ENCODE measurements at places on chromosomes 11 and 22.

DNA sequence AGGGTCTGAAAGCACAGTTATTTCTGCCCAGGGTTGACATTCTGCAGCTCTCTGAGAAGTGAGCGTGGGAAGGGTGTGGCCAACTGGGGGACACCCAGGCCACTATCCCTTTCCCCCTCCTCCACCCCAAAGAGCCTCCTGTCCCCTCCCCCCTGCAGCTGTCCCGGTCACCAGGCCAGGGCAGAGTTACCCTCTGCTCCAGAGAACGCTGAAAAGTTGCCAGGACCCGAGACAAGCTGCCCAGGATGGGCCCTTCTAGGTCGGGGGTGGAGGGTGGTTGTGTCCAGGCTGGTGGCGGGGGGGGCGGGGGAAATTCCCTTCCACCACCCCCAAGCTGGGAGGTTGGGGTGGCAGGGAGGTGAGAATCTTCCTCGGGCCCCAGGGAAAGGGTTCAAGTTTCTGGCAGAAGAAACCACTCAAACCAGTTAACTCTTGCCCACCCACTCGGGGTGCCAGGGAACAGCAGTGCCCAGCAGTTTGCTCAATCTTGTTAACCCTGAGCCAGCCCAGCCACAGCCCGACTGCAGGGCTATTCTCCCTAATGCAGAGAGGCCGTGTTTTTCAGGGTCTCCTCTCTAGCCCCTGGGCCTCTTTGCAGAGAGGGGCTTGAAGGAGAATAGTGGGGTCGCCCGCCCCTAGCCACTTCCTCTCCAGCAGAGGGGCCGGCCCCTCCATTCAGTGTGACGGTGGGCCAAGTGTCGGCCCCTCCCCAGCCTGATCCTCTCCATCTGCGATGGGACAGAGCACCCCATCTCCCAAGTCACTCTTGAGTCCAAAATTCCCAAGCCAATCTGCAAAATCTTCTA is 697 bp downstream of the LGALS1 start:
- DNase-seq: peak; percentile 30

DNA sequence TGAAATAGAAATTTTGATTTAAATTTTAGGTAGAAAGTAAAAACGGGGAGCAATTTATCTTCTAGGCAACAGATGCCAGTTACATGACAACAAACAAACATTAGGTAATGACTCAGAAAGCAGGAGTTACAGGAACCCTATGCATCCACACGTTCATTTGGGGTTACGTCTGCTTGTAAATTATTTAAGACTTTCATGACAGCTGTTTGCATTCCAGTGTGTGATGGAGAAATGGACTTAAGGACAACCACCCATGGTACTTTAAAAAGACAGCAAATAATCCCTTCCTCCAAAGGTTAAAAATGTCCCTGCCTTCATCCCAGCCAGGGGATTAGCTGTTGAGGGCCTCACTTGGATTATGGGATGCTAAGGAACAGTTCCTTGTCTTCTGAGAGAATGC is 11.8 kb downstream of the E2F8 start:
- DNase-seq: no peak

GRCh38 chr11:48141475-48142122 is 75.0 kb upstream of the OR4B1 start:
- DNase-seq: no peak

DNA sequence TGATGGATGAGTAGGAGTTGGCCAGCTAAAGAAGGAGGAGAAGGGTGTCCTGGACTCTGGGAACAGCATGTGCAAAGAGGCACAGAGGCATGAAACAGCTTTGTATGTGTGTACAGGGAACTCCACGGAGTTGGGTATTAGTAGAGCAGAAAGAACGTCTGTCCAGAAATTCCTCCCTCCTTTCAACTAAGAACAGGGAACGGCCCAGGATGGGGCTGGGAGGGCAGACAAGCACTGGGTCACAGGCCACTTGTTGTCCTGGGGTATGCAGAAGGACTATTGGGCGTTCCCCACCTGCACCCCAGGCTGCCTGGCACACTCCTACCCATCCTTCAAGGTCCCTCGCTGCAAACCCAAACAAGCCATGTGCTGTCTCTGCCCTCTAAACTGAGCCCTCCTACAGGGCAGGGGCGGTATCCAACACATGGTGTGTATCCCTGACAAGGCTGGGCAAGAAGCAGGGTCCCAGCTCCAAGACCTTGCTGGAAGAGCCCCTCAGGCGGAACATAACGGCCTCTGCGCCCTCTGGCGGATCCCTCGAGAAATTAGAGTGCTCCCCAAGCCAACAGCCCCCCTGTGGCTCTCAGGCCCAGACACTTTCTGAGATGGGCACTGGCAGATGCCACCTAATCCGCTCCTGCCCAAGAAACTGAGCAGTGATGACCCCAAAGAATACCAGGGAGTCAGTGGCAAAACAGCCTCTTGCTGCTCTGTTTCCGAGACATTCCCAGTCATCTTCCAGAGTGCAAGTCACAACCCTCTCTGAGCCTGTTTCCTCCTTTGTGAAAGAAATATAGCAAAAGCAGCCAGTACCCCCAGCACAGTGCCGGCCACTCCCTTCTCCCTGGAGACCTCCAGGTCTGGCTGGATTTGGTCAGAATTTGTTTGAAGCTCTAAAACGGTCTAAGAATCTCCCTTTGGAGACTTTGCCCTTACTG is 1.6 kb upstream of the ELFN2 start:
- peak; percentile 59 for DNase-seq

GRCh38 chr11:26551186-26551801 is 20.8 kb downstream of the MUC15 start:
- DNase-seq: no peak

GRCh38 chr11:116169776-116170175 is 603.0 kb downstream of the BUD13 start:
- DNase-seq: no peak

DNA sequence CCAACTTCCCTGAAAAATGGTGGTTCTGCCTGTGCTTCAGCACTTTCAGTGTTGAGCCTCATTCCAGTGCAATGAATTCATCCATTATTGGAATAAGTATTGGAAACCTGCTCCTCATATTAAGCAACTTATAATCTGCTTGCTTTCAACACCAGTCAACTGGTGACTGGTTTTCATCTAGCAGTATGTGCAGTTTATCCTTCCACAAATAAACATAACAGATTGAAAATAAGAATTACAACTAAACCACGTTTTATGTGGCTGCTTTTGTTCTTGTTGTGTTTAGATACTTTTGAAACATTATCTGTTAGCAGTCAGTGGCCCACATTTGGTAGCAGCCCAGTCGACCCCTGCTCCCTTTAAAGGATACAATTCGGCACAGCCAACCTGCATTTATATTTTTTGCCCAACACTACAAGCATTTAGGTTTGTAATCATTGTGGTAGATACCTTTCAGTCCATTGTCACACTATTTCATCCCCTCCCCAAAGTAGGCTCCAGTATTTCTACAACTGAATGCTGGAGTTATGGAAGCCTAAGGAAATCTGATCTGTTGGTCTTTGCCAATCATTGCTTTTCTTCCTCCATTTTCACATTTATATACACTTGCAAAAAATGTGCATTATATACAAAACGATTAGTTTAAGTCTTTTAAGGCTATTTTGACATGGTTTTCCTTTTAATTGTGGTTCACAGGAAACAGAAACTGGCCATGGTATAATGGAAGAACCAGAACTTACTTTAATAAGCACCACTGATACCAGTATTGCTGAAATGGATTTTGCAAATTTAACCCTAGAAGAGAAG is 13.1 kb downstream of the TAF1D start:
- no peak for DNase-seq

GRCh38 chr11:38221295-38221694 is 1623.3 kb upstream of the RAG2 start:
- DNase-seq: no peak

DNA sequence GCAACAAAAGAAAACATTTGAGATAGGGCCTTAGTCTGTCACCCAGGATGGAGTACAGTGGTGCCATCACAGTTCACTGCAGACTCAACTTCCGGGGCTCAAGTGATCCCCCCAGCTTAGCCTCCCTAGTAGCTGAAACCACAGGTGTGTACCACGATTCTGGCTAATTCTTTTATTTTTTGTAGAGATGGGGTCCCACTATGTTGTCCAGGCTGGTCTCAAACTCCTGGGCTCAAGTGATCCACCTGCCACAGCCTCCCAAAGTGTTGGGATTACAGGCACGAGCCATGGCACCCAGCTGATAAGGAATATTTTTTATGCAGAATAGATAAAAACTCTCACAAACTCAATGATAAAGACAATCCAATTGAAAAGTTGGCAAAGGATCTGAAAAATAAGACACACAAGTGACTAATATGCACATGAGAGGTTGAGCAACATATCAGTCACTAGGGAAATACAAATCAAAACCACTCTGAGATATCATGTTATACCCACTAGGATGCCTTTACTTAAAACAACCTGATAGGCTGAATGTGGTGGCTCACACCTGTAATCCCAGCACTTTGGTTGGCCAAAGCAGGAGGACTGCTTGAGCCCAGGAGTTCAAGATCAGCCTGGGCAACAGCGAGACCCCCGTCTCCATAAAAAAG is 33.9 kb upstream of the CLTCL1 start:
- DNase-seq: no peak

- DNase-seq: no peak
These were observed 20.0 kb upstream of the SMIM38 start for GRCh38 chr11:69135420-69136363.

DNA sequence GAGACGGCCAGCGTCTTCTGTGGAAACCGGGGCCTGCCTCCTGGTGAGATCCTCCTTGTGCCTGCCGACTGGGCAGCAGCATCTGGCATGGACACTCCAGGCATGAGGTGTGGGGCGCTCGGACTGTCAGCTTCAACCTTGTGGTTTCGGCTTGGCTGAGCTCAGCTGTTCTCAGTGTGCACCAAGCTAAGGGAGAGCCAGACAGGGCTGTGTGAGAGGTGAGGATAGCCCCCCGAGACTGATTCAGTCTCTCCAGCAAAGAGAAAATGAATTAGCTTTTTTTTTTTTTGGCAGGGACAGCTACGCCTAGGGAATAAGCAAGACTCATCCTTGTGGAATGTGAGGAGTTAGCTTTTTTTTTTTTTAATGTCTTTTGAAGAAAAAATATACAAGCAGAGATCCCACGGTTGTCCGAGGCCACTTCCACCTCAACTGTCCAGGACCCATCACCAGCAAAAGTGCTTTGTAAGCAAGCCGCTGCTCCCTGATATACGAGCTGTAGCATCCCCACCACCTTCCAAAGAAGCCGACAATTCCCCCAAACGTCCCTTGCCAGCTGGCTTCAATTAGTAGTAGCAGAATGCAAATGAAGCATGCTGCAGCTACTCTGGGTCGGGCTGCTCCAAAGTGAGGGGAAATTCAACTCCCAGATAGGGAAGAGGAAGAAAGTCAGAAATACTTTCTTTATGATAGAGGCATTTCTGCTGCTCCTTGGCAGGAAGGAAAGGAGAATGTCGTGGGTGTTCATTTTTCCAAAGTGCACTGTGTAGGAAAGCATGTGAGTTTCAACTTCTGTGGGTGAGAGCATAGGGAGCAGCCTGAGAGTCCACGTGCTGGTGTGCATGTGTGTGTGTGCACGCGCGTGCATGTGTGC is 9.7 kb upstream of the THY1 start:
- no peak for DNase-seq

DNA sequence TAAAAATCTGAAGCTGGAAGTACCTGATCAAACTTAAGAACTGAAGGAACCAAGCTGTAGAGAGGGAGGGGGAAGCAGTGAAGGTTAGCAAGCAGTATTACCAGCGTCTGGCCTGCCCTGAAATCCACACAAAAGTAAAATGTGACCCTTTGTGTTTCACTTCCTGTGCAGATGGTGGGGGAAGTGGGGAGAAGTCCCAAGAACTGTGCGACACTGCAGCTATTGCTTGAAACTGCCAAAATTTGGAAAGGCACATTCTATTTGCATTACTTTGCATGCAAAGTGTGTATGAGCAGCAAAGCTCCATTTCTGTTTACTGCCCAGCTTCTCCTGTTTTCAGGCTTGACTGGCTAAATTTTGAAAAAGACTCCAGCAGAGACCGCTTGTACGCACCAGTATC is 72.1 kb upstream of the BMAL1 start:
- no peak for DNase-seq

DNA sequence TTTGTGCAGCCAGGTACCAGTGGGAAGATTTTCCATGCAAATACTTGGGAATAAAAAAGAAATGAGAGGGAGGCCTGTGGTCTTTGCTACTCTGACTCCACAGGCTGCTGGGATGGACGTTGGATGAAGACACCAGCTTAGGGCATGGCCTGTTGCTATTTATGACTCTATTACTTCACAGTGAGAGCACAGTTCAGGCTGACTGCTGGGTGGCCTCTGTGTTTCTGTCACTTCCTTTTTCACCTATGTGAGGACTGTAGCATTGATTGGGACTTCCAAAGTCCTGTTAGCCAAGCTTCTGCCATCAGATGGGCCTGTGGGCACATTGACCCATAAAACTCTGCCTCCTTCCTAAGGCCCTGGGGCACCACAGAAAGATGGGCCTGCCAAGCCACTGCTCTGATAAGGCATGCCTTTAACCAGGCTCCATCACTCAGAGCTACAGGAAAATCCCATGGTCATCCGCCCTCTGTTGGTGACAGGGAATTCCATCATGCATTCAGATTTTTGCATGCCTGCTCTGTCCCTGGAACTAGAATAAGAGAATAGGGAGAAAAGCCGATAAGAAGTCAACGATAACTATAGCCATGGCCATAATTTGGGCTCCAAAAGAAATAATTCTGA is 64.6 kb downstream of the KCNJ1 start:
- DNase-seq: no peak

- DNase-seq: no peak
These were observed 35.6 kb downstream of the BCL2L13 start for GRCh38 chr22:17674152-17674551.
